Myocyte (in vitro differentiated cells): ENCODE measurements at places on chromosomes 5 and 9.

DNA sequence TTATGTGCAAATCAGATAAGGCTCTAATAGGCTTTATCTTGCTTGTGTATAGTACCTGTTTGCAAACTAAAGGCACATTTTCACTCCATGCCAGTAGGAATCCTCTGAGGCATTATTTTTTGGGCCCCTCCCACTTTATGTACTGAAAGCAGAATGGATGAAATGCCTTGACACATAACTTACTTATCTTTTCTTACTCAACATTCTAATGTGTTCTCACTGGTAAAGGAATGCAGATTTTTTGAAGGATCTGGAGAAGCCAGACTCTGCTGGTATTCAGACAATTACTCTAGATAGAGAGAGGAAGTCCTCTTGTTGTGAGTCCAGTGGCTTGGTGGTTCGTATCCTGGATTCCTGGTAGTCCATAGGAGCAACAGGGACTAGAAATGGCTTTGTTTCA is 336.7 kb downstream of the CCDC171 start:
- no peak for DNase-seq

GRCh38 chr5:132865668-132866341 is 464 bp downstream of the GDF9 start:
- DNase-seq = no peak

- DNase-seq = peak; percentile 35
Measured at GRCh38 chr5:118722122-118723020, 266.0 kb downstream of the DTWD2 start.

DNA sequence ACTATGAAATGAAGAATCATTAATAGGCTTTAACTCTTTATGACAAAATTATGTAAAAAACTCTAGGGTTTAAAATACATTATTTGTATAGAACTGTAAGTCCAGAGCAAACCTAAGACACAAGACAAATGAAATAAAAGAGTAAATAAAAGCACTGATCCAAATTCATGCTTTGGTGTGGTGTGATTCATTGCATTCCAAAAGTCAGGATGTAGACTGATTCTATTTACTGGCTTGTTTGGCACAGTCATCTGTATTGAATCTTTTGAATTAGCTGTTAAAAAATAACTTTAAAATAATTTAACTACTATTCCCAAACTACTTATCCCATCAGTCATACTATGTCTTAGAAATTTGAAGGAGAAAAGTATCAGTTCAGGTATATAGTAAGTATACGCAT is 31.1 kb downstream of the IL4 start:
- DNase-seq = no peak

GRCh38 chr5:64166201-64166959 is 737 bp downstream of the RNF180 start:
- no peak for DNase-seq

DNA sequence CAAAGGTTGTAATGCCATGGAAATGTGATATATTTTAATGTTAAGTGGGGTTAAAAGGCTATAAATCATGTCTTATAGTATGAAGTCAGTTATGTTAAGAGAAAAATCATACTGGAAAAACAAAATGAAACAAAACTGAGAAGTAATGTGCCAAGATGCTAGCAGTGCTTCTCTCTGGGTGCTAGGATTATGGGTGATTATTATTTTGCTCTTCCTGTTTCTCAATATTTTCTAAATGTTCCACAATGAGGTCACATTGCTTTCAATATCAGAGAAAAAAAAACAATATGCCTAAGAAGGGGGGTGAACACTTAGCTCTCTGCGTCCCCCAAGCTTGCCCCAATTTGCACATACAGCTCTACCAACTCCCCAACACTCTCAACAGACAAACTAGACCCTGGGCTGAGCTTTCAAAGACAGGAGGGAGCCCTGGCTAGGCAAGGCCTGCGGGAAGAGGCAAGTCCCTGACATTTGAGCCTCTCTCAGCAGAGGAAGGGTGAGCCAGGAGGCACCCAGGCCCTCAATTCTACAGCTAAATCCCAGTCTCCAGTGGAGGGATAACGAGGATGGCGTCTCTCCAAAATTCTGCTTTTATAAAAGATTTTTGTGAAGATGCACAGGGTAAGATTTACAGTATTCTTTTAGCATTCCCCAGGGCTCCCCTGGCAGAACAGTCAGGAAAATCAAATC is 24.4 kb downstream of the WHRN start:
- DNase-seq = no peak
